HepG2 (cell line): ENCODE measurements at places on chromosomes 5 and 9. TPM values are rescaled to one million over a fixed set of nuclear protein-coding genes. Genes with fewer than 3 reads are reported as not detected.

Gene RGS7BP
- not detected in 2 replicates for total RNA-seq

Gene GRM6
- total RNA-seq, result not detected in 2 replicates

Gene OTULINL
- 0.36 and 0.40 TPM in 2 replicates for total RNA-seq

Gene CYSRT1
- 2.1 and 3.4 TPM in 2 replicates for total RNA-seq

Gene GNA14
- total RNA-seq, result not detected in 2 replicates
